ENCODE measurements at places on chromosomes 12 and 14. TPM values are rescaled to one million over a fixed set of nuclear protein-coding genes. Genes with fewer than 3 reads are reported as not detected.

MYH7 gene
- total RNA-seq, result 0.42 TPM

LRRC10 gene
- total RNA-seq, result not detected

ACOT6 gene
- not detected for total RNA-seq

ATG101 gene
- total RNA-seq, result 28.4 TPM

NTS gene
- total RNA-seq, result 4.2 TPM
